Memory B cell (primary cell): ENCODE measurements at places on chromosomes 6 and 20.

DNA sequence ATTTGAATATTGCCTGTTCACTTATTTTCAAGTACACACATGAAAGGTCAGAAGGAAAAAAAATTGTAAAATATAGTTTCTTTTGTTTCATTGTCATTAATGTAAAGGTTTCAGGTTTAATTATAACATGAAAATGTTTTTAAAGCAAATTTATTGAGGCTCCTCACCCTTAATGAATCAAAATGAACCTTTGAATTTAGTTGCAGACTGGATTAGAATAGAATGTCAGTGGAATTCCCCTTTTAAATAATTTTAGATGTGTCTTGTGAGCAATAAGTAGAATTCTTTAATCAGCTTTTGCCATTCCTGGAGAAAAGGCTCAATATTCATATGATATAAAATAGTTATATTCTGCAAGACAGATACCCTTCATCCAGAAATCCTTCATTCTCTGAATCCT lies 70.7 kb upstream of the SMIM8 start:
- DNase-seq: no peak

GRCh38 chr6:3835055-3835731 lies 14.0 kb upstream of the FAM50B start:
- no peak for DNase-seq

GRCh38 chr6:126723541-126724170 lies 383.7 kb downstream of the CENPW start:
- DNase-seq: no peak

DNA sequence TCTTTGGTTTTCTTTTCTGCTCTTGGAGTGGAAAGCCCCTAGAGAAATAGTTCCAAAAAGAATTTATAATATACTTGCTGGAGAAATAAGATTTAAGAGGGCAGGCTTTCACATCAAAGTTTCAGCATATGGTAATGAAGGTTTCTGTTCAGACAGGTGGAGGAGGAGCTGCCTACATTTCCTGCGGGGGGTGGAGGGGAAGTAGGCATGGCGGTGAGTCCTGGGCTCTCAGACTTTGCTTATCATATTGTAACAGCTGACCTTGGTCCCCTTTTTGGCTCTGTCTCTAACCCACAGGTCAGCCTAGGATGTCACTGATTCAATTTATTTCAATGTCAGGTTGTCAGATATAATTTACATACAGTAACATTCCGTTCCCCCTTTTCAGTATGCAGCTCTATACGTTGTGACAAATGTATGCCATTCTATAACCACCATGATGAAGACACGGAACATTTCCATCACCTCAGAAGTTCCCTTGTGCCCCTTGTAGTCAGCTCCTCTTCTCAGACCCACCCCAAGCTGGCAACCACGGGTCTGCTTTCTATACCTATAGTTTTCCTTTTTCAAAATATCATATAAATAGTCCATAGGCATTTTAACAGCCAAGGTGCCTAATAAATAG lies 77.6 kb upstream of the GGTLC1 start:
- DNase-seq: no peak
